Putamen (tissue), 1 donor: ENCODE measurements at places on chromosomes 2 and 18.

GRCh38 chr2:228945710-228946109 is 325.4 kb downstream of the PID1 start:
- no peak for DNase-seq

DNA sequence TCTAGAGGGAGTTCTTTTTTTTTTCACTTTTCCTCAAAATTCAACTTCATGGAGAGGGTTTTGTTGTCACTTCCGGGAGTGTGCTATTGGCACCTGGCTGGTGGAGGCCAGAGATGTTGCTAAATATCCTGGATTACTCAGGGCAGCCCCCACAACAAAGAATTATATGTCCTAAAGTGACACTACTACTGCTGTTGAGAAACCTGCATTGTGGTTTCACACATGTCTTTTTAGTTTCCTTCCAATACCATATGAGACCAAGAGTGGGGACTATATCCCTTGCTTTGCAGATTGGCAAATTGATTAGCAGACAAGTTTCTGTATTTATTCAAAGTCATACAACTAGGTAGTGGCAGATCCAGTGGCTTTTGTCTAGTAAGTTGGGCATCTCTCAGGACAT is 826.8 kb downstream of the TRIB2 start:
- DNase-seq, result no peak

DNA sequence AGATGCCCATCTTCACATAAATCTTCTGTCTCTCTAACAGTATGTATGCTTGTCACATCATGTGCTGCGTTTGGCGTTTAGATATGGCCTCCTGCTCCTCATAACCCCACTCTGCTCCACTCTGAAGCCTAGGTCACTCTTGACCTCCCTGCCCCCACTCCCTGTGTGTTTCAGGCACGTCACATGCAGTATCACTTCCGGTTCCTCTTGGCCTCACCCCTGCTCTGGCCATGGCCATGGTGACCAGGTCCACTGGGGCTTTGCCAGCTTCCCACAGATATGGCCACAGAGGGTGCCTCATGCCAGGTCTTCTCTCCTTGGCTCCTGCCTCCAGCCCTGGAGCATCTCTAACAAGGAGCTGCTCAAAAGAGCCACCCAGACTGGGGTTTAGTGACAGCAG is 160.0 kb downstream of the RNF152 start:
- no peak for DNase-seq

DNA sequence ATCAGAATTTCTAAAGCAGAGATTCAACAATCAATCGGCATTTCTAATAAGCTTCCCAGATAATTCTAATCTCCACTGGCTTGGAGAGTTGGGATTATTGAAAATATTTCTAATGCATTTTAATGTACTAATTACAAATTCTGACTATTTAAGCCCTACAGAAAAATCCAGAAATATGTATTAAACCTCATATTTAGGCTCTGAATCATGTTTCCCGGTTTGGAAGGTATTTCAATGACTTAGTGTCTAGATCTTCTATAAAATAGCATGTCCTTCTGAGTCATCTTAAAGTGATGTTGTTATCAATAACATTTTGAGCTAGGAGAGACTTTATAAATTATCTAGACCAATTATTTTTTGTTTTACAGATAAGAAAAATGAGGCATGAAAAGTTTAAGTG is 258.8 kb upstream of the NRXN1 start:
- no peak for DNase-seq

GRCh38 chr2:20173064-20173463 is 51.9 kb downstream of the SDC1 start:
- no peak for DNase-seq

DNA sequence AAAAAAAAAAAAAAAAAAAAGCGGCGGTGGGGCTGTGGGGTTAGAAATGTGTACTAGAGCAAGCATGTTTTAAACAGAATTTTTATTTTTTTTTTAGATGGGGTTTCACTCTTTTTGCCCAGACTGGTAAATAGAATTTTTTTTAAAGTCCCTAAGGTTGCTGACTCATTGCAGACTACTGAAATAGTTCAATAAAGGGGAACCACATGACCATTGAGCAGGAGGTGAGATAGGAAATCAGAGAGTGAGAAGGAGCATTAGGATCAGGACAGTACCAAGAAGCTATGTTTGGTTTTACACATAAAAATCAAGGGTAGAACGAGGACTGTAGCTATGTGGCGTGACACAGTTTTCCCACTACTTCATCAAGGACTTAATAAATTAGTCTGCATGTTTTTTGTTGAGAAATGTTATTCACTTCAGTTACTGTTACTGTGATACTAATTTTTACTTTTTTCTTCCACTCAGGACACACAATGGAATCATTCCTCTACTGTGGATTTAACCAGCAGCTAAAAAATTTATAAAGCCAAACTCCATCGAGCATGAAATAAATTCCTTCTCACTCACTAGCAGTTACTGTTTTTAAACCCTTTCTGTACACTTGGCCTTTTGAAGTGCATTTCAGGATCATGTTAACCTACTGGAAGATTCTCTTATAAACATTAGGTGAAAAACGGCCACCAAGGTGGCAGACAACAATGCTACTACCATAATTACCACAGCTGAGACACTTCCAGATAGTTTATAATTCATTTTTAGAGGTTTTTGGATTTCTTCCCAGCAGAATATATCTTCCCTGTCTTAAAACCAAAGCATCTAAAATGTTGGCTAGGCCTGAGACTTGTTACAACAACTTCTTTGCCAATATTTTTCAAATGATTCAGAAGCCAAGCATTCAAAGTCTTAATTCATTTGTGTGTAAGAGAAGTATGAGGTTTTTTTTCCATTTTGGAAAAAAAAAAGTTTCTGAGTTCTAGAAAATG is 33.2 kb downstream of the LAMA1 start:
- DNase-seq, result no peak

GRCh38 chr2:96550787-96551604 is 14.4 kb downstream of the ARID5A start:
- DNase-seq, result no peak

GRCh38 chr18:55149994-55150393 is 190.7 kb upstream of the CCDC68 start:
- no peak for DNase-seq

DNA sequence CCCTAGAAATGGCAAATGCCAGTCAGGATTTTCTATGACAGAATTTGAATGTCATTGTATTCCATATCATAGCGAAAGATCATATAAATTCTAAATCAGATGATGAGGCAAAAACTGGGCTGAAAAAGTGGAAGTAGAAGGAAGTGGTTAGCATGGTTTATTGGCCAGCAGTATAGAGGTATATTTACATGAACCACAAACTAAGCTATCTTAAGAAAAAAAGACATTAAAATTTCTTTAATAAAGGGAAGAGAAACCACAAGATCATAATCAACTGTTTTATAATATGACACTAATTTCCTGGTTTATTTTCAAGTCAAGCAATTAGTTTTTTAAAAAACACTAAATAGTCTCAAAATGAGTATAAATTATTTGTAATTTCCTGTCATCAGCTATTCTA is 123.2 kb upstream of the LRP1B start:
- DNase-seq, result no peak
